ENCODE measurements at places on chromosomes 2 and 18.

DNA sequence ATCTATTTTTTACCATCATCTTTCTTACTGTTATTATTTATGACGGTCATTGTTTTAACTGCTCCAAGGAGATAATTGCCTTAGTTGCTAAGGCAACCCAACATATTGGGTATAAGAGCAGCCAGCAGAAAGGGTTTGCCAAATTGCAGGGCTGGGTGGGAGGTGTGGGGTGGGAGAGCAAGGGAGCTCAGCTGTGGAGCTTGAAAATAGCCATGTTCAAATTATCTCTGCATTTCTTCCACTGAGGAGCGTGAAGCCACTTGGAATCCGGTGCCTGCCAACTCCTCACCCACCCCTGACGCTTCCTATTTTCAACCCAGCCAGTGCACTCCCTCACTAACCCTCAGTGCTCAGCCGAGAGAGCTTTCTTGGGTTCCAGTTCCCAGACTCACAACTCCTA lies 60.8 kb downstream of the SETBP1 start:
- DNase-seq, result no peak

DNA sequence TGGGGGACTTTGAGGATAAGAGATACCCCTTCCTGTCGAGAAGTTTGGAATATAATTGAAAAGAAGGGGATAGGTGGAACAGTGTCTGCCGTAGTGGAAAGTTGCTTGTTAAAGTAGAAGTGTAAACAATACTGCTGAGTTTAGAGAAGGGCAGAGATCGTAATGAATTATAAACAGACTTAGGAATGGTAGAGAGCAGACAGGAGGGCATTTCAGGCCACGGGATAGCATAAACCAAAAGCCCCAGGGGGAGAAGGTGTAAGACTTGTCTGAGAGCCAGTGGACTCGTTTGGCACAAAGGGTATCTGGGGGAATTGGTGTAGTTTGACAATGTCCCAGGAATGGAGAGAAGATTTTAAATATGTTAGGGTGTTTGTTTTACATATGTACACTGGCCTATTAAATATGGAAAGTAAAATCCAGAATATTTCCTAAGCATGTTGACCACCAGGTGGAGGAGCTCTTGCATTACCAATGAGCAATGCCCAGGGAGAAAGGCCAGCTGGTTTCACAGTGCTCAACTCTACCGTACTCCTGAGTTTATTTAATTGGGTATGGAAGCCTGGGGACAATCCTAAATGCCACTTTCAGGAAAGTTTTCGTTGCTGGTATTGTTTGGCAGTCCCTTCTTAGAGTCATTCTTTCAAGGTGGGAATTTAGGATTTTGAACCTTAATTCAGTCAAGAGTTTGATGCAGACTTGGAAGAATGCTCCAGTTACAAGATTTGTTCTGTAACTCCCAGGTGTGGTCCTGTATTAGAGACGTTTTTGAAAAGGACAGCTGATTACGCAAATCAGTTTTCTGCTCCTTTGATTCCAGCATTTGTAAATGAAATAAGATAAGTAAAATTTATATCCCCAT lies 7.5 kb downstream of the COPS8 start:
- DNase-seq, result no peak

DNA sequence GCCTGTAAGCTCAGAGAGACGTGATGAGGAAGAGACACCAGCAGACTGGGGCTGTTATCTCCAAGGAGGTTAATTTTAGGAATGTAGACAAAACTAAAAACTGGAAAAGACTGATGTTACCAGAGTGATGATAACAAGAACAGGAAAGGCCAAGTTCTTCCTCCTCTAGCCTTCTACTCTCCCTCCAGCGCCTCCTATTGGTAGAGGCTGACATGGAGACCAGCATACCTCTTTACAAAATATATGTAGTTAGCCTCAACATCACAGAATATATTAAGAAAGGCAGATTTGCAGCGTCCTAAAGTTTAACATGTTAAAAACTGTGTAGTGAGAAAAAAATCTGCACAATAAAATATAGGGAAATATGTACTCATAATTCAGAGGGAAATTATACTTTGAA lies 66.0 kb downstream of the TCF4 start:
- peak; percentile 4 for DNase-seq

DNA sequence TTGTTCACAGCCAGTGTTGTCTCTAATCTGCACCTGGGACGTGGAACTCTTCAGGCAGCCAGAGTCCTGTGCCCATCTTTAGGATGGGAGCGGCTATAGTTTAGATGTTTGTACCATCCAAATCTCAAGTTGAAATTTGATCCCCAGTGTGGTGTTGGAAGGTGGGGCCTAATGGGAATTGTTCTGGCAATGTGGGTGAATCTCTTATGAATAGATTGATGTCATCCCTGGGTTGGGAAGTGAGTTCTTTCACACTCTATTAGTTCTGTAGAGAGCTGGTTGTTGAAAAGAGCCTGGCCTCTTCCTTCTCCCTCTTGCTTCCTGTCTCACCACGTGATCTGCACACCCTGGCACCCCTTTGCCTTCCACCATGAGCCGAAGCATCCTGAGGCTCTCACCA lies 300.9 kb downstream of the TXNL1 start:
- DNase-seq, result no peak

GRCh38 chr2:42223067-42223854 lies 54.1 kb downstream of the EML4 start:
- DNase-seq, result no peak

DNA sequence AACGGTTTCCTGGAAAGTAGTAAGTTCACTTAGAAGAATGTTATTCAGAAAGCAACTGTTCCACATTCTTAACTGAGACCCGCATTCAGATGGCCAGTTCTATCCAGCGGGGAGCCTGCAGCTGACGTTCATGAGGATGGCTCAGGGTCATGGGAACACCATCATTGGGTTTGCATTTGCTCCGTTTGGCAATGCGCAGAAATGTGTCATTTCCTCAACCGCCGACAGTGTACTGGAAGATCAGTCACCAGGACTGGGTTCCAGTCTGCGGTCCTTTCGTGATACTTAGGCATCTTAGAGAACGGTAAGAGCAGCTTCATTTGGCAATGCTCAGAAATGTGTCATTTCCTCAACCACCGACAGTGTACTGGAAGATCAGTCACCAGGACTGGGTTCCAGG lies 104.0 kb downstream of the DNER start:
- no peak for DNase-seq

GRCh38 chr2:62208758-62209114 lies 12.8 kb downstream of the B3GNT2 start:
- DNase-seq, result no peak

DNA sequence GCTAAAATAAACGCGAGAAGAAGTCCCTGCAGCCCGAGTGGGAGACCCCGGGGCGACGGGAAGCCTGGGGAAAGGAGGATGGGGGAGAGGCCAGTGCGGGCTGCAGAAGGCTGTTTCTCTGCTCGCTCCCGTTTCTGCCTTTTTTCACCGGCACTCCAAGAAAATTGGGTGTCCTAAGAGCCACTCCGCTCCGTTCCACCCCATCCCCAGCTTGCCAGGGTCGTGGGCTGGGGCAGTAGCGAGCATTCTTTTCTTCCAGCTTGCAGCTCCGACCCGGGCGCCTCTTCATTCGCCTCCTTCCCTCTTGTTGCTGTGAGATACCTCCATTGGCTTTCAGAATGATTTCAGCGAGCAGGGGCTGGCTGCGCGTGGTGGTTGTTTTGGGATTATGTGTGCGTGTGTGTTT lies 1.1 kb downstream of the HOXD3 start:
- no peak for DNase-seq

GRCh38 chr2:99915108-99915675 lies 227.2 kb downstream of the AFF3 start:
- DNase-seq, result no peak

- no peak for DNase-seq
Observed at GRCh38 chr2:124151691-124152090, 126.6 kb downstream of the CNTNAP5 start.

- no peak for DNase-seq
Observed at GRCh38 chr18:44537526-44537925, 143.2 kb upstream of the SETBP1 start.

DNA sequence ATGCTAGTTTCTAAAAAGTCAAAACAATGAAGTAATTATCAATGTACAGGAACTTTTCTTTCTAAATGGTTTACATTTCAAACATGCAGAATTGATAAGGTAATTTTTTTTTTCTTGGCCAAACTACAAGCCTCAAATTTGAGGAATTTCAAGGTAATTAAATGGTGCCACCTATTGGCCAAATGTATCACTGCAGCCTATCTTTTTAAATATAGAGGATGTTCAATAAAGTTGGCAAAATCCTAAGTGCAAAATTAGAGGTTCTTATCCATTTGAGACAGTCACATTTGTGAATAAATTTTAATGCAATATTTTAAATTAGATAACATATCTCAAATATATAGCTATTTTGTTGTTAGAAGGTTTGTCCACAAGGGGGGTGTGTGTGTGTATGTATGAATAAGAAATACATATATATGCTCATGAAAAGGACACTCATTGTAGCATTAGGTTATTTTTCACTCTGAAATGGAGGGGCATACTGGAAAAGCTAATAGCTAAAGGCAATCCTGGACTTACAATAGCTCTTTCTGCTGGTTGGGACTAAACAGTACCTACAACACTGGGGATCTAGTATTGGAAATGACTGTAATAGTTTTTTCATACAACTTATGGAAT lies 26.2 kb downstream of the MMADHC start:
- DNase-seq, result no peak

DNA sequence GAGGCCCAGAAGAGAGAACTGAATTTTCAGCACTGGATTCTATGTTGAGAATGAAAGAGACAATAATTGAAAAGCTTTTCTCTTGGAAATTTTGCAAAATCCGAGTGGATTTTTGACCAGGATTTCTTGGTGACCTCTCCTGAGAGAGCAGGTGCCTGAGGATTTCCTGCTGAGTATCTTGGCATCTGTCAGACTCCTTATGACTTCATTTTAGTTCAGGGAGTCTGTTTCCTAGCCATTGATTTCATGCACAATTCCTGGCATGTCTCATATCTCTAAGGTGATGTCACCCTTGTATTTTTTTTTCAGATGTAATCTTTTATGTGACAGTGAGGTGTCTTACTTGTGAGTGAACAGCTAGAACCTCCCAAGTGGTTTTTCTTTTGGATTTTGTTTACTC lies 195.9 kb downstream of the NEDD4L start:
- no peak for DNase-seq

GRCh38 chr2:74147727-74148456 lies at the start of gene BOLA3:
BOLA3 (minus strand) TSS chr2:74147912; CDS start chr2:74147874, 38 bp downstream.
- peak; percentile 92 for DNase-seq

GRCh38 chr2:105502625-105503334 lies 103.9 kb upstream of the FHL2 start:
- no peak for DNase-seq

- DNase-seq, result no peak
Observed at GRCh38 chr2:235139956-235140800, 188.4 kb downstream of the SH3BP4 start.

DNA sequence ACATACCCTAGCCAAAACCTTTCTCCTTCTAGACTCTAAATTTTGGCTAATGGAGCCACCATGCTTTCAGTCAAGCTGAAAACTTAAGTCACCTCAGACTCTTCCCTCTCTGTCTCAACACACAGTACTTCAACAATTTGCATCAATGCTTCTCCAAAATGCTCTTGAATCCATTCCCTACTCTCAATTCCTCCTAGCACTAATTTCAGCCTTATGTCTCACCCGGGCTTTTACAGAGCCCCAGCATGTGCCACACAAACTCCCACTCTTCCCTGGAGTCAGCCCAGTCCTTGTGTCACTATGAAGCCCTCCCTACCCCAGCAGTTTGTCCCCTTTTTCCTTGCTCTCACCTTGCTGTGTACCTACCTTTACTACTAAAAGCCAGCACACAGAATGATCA lies 38.7 kb downstream of the AAK1 start:
- DNase-seq, result no peak

GRCh38 chr2:122683018-122683417 lies 927.6 kb downstream of the TSN start:
- DNase-seq, result no peak

- DNase-seq, result no peak
Observed at GRCh38 chr2:5764041-5764440, 71.9 kb downstream of the SOX11 start.

GRCh38 chr2:231318436-231318835 lies 77.1 kb upstream of the B3GNT7 start:
- DNase-seq, result no peak

- DNase-seq, result no peak
Observed at GRCh38 chr2:69704446-69704845, 37.5 kb upstream of the ANXA4 start.

DNA sequence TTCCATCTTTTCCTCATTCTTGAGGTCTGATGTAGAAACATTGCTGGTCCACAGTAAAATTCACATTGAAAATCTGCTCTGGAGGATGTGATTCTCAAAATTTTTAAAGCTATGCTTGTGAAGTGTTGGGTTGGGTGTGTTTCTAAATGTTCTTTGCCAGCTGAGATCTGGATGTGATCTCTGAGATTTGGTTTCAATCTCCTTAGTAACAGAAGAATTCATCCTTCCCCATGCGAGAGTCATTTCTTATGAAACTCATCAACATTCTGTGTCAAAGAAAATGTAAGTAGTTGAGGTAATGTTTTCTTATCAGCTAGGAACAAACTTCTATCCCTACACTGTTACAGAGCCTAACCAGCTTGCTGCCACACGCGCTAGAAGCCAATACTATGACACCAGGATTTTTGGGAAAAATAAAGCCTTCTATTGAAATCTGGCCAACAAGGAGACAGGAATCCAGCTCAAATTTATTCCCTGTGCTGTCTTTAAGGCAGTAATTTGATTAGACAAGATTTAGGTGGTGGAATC lies 134.9 kb downstream of the PTH2R start:
- no peak for DNase-seq
